ENCODE measurements at places on chromosomes 7 and 10.
A peak's percentile ranks its signal among the peaks of the same experiment; 100 is the strongest.

DNA sequence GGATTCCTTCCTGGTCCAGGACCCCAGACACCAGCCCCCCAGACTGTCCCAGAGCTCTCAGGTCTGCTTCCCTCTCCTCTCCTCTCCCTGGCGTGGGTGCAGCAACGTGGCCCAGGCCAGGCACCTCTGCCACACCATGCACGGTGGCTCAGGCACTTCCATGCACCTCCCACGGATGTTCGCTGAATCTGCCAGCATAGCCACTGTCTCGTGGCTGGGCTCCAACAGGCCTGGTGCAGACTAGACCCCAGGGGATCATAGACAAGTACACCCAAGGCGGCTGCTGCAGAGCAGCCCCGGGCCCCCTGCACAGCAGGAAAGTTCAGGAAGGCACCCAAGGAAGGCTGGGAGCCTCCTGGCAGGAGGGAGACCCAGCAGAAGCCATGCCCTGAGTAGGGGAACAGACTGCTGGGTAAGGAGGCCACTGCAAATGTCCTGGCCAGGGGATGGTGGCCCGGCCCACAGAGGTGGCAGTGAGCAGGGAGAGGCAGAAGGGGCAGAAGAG lies 4.4 kb downstream of the RASGEF1A start:
- no peak for DNase-seq

DNA sequence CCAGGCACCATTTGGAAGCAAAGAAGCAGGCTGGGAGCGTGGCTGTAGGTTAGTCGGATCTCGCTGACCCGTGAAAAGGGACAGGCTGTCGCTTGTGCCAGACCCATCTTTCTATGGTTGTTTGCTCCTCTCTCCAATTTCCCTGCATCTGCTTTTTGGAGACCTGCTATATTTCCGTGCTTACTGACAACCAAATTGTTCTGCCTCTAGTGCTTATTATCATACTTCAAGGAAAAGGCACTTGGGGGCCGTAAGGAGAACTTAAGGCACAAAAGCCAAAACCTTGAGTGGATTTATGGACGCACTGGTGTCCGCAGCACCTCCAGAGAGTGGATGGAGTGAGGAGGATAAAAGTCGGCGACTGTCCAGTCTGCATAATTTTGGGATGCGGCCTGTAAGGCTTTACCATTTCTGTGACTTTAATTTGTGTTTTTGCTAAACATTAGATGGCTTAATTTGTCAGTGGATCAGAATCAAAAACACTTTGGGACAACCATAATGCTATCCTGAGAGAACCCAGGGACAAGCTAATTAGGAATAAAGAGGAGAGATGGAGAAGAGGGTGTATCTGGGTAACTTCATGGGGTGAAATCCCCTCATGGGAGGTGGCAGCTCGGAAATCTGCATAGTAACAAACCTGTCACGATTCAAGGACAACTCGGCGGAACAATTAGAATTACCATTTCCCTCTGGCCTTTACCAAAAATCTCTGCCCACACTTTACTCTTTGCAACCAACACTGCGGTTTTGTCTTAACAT lies 206.7 kb downstream of the HDAC9 start:
- no peak for DNase-seq

GRCh38 chr7:69654381-69654780 lies 56.1 kb downstream of the AUTS2 start:
- peak; percentile 84 for DNase-seq

GRCh38 chr7:29345590-29345989 lies 151.0 kb downstream of the CHN2 start:
- DNase-seq, result peak; percentile 38

DNA sequence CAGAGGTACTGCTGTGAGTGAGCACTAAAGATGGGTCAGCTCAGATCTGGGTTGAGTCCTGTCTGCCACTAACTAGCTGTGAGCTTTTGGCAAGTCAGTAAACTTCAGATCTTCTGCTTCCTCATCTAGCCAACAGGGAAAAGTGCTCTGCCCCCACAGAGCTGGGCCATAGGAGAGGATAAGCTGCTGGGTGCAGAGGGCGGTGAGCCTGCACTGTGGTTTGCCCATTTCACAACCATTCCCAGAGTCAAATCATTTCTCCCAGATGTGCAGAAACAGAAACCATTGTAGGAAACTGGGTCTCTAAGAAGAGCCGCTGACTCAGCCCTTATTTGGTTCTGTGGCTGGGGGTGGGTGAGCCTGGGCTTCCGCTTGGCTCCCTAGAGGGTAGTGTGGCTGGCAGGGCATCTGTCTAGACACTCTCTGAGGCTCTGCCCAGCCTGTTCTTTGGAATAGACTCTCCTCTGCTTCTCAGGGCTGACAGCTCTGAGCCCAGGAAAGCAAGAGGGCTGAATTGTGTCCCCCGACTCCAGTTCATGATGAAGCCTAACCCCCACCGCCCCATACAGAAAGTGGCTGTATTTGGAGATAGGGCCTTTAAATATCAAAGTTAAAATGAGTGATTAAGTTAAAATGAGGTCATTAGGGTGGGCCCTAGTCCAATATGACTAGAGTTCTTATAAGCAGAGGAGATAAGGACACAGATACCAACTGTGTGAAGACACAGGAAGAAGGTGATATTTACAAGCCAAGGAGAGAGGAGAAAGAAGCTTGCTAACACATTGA lies 29.5 kb upstream of the ARHGAP22 start:
- DNase-seq, result peak; percentile 95

- no peak for DNase-seq
These were observed 597.6 kb downstream of the PCDH15 start for GRCh38 chr10:54203401-54203800.

DNA sequence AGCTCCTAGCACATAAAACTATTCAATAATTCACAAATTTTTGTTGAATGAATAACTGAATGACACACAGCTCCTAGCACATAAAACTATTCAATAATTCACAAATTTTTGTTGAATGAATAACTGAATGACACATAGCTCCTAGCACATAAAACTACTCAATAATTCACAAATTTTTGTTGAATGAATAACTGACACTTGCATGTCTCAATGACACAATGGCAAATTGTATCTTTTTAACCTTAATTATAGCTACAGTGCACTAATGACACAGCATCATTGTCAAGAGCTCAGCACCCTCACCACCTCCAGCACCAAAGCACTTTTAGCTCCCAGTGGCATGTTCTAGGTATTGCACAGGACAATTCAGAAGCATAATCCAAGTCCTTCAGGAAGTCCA lies 131.6 kb downstream of the PDE1C start:
- DNase-seq, result no peak

DNA sequence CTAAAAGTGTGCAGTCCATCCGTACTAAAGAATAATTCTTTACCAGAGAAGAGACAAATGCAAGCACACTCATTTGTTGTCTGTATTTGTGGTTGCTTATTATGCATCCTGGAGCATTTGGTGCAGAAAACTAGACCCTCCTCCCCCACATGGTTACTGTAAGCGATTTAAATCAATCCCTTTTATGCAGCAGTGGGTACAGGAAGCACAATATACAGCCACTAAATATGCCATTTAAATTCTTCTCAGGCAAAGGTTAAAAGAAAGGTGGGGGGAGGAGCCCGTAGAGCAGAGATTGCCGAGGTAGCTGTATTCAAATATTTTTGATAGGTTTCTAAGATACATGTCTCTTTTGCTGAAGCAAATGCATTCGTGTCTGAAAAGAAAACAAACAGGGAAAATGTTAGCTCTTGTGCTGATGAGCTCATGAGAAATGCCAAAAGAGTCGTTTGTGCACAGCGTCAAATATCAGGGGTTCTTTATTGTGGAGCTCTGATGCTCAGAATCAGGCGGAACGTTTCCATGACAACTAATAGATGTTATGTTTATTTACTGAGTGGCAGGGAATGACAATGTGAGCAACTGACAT lies 131.3 kb upstream of the NPVF start:
- DNase-seq, result no peak

GRCh38 chr10:46239247-46239646 lies 47.5 kb upstream of the ANTXRL start:
- DNase-seq, result no peak

- DNase-seq, result no peak
These were observed 176.2 kb upstream of the PLXNA4 start for GRCh38 chr7:132752431-132752830.

DNA sequence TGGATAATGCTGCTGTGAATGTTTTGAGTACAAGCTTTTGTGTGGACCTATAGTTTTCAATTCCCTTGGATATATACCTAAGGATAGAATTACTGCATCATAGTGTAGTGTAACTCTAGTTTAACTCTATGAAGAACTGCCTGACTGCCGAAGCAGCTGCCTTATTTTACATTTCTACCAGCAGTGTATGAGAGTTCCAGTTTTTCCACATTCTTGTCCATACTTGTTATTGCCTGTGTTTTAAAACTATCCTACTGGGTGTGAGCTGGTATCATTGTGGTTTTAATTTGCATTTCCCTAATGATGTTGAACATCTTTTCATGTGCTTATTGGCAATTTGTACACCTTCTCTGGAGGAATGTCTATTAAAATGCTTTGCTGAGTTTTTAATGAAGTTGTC lies 15.7 kb downstream of the SEPTIN7 start:
- no peak for DNase-seq

- DNase-seq, result no peak
These were observed 4.3 kb upstream of the TRPV6 start for GRCh38 chr7:142889816-142890215.

GRCh38 chr7:13725591-13725990 lies 263.9 kb downstream of the ETV1 start:
- DNase-seq, result no peak

DNA sequence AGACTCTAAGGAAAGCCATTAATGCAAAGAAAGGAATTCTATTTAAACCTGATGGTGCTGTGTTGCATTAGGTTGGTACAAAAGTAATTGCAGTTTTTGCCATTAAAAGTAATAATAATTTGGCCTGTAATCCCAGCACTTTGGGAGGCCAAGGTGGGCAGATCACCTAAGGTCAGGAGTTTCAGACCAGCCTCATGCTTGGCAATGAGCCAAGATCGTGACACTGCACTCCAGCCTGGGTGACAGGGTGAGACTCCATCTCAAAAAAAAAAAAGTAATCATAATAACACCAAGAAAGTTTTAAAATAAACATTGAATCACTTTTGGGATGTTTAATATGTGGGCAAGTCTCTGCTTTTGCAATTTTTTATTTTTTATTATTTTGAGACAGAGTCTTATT lies 107.3 kb upstream of the FRMD4A start:
- DNase-seq, result no peak

GRCh38 chr10:100009283-100009792 lies 409 bp downstream of the DNMBP start:
- peak; percentile 61 for DNase-seq

DNA sequence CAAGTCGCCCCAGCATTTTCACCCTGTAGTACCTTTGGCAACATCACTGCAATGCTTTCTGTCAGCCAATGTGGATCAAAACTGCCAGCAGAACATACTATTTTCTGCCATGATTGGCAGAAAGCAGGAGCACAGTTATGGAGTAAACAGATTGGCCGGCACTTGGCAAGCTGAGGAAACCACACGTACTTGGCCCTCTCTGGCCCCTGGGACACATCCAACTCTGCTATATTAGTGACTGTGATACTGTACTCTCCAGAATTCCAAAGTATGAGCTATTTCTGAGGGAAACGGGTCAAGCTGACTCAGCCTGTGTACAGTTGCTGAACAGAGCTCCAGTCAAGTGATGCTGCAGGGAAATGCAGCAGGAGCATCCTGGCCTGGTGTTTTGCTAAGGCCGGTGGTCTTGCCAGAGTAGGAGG lies 39.8 kb upstream of the LANCL2 start:
- DNase-seq, result no peak

DNA sequence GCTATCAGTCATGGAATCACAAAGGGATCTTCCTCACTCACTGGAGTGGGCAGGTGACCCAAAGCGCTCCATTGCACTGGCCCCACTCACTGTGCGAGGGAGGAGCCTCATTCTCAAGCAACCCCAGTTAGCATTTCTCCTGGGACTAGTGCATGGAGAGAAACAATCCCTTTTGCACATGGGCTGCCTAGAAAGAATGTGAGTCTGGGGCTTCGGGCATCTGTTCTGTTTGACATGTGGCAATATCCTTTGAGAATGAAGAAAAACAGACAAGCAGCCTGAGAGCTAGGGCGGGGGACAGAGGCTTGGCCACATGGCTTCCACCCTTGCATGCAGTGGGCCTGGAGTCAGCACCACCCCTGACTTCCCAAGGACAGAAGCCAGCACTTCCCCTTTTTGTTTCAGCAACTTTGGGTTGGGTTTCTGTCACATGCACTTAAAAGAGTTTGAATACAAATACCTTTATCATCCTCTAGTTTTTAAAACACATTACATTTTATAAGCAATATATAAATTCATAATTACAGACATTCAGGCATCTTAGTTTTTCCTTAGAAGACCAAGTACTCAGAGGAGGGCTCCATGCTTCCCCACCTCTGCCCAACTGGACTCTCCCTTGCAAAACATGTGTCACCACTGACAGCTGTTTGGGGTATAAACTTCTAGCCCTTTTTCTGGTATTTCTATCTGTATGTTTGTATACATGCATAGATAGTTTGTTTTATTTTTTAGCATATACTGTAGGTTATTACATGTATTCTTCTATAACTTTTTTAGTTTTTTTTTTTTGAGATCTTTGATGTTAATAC lies 73.8 kb downstream of the RBM20 start:
- DNase-seq, result peak; percentile 81

- no peak for DNase-seq
These were observed 131.7 kb upstream of the FAM20C start for GRCh38 chr7:60706-61105.

- DNase-seq, result no peak
These were observed 63.4 kb downstream of the DAGLB start for GRCh38 chr7:6384327-6384726.

DNA sequence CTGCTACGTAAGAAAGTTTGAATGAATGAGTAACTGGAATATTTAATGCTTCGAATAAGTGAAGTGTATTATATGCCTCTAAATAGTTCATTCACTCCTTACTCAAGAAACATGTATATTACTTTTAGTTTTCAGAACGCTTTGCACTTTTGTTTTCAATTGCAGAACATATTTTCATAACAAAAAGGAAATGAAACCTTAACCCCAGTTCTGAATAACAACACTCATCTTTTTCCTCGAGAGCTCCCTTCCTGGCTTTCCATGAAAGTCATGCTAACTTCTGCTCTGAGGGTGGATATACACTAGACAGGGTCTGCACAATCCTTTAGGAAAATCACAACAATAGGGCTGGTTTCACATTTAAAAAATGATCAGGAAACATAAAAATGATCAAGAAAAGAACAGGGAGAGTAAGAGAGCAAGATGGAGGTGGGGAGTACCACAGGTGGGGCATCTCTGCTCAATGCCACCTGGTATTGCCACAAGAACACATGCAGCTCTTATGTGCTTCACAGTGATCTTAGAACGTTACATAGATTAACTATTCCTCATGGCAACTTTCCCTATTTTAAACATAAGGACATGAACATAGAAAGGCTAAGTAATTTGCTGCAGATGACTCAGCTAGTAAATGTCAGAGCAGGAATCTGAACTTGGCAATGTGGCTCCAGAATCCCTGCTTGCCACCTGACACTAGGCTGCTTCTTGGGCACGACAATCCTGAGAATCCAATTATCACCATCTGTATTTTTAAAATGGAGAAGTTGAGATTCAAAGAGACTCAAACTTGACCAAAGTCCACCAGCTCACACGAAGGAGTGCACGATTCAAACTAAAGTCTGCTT lies 219.5 kb upstream of the AOAH start:
- DNase-seq, result no peak

- no peak for DNase-seq
These were observed 10.4 kb downstream of the DMBT1 start for GRCh38 chr10:122570920-122571319.

GRCh38 chr10:77865580-77866324 lies 60.8 kb downstream of the DLG5 start:
- DNase-seq, result no peak

GRCh38 chr7:65731562-65732035 lies 141.3 kb upstream of the VKORC1L1 start:
- DNase-seq, result no peak
